ENCODE measurements at places on chromosomes 5 and 9.

DNA sequence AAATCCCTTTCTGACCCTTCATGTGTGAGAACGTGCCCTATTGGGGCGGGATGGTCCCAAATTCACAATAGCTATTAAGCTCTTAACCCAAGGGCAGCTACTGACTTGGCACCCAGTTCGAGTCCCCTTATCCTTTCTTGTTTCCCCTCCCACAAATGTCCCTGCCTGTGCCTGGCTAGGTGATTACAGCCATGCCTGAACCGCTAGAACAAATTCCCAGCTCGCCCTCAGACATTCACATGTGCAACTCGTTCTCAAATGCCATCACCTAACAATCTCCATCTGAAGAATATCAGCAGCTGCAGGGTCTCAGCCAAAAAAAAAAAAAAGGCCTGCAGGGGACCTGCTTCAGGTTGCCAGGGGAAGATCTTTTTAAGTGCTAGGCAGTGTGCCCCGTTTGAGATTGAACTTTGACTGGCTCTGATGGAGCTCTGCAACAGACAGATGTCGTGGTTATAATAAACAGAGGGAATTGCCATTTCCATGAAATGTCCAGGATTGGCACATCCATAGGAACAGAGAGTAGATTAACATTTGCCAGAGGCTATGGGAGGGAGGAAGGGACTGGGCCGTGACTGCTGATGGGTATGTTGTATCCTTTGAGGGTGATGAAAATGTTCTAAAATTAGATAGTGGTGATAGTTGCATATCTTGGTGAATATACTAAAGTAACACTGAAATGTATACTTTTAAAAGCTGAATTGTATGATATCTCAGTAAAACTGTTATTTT, 347.2 kb upstream of the WWC1 start:
- DNase-seq = no peak

DNA sequence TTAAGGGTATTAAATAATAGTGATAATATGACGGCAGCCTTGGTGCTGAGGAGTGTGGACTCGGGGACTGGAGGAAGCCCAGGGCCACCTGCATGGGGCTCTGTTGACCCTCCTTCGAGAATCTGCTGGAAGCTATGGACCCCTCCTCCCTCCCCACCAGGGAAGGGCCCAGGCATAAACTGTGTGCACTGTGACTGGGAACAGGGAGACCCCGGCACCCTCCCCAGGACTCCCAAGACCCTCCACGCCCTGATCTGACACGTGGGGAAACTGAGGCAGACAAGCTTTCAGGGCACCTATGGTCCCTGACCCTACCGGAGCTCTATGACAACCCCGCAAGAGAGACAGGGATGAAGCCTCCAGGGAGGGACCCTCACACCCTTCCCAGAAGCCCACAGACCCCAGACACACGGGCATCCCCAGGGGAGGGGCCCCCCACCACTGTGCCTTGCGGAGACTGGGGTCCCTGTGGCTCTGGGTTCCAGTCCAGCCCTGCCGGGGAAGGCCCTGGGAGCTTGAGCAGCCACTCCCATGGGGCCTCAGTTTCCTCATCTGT, 6.5 kb upstream of the EGFL7 start:
- DNase-seq = no peak

DNA sequence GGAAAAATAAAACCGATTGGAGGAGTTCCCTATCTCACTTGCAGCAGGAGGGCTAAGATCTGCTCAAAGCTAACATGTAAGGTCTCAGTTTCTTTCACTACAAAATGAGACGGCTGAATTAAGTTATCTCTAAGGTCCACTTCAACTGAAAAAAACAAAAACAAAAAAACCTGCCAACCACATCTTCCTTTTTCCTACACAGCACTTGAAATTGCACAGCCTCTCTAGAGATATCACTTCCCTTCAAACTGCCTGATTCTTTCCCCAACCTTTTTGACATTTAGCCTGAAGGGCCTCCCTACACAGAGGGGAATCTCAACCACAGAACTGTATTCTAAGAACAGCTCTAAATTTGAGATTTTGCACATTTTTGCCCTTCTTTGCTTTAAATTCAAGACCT, 227.9 kb upstream of the TARS1 start:
- no peak for DNase-seq

GRCh38 chr9:93108291-93109041, 12.4 kb downstream of the CARD19 start:
- DNase-seq = peak; percentile 30

DNA sequence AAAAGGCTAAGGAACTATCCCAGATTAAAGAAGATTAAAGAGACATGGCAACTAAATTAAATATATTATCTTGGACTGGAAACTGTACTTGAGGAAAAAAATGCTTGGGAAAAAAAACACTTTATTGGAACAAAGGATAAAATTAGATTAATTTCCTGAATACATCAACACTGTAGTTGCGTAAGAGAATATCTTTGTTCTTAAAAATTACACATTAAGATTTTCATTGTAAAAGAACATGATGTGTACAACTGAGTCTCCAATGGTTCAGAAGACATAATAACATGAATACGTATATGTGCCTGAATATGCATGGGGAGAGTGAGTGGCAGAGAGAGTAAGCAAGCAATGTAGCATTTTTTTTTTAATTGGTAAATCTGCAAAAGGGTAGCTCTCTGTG, 2.8 kb downstream of the AP3B1 start:
- DNase-seq = no peak

- no peak for DNase-seq
Observed at GRCh38 chr5:88183255-88183654, 85.4 kb downstream of the TMEM161B start.

GRCh38 chr5:35651002-35651756, 33.5 kb downstream of the SPEF2 start:
- no peak for DNase-seq

DNA sequence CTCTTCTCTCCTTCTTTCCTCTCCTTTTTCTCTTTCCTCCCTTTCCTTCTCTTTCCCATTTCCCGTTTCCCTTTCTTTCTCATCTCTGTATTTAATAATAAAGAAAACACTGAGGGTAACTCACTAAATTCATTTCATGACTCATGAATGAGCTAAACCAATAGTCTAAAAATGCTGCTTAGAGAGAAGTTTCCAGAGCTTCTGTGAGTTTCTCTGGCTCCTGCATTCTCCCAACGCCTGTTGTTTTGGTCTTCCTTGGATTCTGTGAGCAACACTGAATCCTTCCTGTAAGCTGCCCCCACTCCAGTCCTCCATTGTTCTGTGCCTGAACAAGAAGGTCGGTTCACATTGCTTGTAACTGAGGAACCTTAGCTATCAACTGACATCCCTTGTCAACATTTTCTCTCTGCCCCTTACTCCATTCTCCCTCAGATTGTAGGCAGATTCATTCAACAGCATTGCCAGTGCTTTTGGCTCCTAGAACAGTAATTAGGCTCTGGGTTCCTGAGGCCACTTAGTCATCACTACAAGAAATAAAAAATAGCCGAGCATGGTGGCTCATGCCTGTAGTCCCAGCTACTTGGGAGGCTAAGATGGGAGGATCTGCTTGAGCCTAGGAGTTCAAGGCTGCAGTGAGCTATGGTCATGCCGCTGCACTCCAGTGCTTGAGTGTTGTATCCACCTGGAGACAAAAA, 237.7 kb upstream of the KLF4 start:
- DNase-seq = no peak

DNA sequence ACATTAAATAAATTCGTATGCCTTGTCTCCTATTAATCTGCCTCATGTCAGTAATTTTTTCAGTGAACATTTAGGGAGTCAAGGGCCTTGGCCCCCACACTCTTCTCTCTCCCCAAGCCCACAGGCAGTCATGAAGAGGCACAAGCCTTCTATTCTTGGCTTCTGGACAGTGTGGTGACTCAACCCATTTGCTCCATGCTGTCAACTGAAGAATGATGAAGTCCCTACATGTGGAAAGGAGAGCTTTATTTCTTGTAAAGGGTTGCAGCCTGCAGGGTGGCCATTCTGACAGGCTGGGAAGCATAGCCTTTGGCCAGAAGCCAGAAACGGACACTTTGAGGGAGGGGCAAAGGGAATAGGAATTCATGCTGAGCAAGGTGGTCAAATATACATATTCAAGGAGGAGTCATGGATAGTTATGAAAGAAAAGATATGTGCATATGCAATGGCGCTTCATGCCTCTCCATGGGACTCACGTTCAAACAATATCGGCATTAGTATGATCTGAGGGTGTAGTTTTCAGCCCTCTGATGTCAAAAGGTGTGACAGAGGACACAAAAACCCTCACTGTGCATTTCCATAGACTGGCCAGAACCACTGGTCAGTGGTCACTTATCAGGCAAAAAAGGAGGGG, 31.3 kb downstream of the ANKRA2 start:
- DNase-seq = no peak

GRCh38 chr5:142239394-142240159, 85.2 kb downstream of the SPRY4 start:
- no peak for DNase-seq

GRCh38 chr9:84894859-84895258, 225.3 kb downstream of the NTRK2 start:
- no peak for DNase-seq

DNA sequence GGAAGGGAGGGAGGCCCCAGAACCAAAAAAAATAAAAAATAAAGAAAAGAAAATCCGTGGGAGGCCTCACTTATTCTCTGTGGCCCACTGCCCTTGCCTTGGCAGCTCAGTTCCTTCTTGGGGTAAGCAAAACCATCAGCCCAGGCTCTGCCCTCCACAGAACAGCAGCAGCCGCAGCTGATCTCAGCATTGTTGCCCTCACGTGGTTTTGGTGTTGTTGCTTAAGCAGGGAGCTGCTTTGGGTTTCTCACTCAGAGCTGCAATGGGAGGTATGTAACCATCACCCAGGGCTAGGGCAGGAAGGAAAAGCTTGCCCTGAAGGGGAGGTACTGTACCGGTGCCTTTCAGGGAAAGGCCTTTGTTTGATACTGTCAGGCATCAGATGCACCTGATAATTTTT, 374.7 kb upstream of the WWC1 start:
- no peak for DNase-seq

DNA sequence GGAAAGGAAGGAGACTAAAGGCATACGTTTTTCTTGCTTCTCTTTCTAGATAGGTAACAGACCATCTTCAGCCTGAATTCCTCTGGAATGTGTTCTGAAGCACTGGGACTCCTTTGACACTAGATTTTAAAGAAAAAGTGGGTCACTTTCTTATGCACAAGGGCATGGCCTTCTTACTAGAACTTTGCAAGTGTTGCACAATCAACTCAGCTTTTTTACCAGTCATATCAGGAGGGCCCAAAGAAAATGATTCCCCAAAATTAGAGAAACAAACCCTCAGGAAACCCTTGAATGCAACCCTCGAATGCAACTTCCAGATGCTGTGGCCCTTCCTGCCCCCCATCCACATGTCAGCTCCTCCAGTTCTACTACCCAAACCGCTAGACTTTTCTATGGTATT, 93.9 kb downstream of the YTHDC2 start:
- no peak for DNase-seq

GRCh38 chr5:18037718-18038117, 403.5 kb downstream of the TAF11L14 start:
- no peak for DNase-seq

GRCh38 chr5:122036326-122036725, 41.7 kb downstream of the LOX start:
- no peak for DNase-seq

- no peak for DNase-seq
Observed at GRCh38 chr9:90044710-90045151, 439.9 kb downstream of the GADD45G start.

GRCh38 chr5:6508931-6509330, 60.3 kb downstream of the UBE2QL1 start:
- DNase-seq = no peak

DNA sequence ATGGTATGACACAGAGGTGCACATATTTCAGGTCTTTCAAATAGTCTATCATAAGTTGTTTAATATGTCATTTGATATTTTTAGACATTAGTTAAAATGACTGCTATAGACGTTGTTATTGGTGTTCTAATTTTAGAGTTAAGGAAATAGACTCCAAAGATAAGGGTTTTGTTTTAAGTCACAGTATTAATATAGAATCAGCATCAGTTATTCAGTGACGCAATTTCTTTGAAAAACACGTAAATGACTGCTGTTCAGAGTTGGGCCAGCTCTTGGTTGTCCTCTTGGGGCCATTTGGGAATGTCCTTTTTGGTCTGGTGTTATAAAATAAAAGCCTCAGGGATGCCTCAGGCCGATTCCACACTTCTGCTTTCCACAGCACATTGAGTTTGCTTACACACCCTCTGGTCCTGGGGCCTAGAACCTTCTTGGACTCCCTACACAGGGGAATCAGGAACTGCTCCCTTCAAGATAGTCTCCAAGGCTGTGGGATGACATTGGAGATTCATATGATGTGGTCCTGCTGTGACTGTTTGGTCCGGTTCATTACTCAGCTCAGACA, 14.3 kb downstream of the OTULIN start:
- no peak for DNase-seq

- DNase-seq = no peak
Observed at GRCh38 chr5:155729684-155730059, 597.3 kb upstream of the SGCD start.

DNA sequence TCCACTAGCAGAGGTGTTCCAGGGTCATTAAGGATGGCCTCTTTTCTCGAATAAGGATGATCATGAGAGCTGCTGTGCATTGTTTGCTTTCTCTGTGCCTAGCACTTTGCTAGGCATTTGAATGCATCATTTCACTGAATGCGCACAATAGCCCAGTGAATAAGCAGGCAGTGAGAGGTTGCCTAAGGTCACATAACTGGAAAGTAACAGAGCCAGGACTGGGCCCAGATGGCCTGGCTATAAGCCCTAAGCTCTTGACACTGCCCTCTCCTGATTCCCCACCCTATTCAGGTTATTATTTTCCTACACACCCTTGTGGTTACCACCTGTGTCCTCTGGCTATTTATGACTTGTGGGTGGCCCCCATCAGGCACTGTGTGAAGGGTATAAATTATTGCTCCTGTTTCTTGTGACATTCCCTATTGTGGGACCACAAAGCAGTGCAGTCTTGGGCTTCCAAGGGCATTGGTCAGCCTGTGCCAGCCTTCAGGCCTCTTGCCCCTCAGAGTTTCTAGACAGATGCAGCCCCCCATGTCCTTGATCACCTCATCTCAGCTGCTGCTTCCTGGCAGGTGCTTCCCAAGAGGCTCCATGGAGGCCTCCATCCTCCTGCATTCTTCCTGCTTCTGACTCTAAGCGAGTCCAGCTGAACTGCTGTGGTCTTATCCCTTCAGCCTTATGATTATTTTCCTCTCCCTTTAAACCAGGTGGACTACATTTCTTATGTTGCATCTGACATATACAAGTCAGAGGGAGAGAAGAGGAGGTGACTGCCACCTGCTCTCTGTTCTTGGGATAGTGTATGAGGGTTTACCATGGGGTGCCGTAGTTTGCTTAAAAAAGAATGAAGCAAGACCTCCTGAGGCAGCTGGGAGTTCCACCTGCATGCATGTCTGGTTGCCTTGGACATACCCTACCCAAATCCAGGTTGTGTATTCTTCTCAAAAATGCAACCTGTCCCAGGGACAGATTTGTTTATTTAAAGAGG, 47.6 kb downstream of the ANGPTL2 start:
- no peak for DNase-seq

GRCh38 chr9:121499427-121500164, at the start of gene GGTA1:
Gene GGTA1 (minus strand): TSS chr9:121499844. CDS start chr9:121467922, 31,922 bp downstream.
- no peak for DNase-seq
